ENCODE measurements at places on chromosomes 3 and 15. TPM values are rescaled to one million over a fixed set of nuclear protein-coding genes. Genes with fewer than 3 reads are reported as not detected.

DNA sequence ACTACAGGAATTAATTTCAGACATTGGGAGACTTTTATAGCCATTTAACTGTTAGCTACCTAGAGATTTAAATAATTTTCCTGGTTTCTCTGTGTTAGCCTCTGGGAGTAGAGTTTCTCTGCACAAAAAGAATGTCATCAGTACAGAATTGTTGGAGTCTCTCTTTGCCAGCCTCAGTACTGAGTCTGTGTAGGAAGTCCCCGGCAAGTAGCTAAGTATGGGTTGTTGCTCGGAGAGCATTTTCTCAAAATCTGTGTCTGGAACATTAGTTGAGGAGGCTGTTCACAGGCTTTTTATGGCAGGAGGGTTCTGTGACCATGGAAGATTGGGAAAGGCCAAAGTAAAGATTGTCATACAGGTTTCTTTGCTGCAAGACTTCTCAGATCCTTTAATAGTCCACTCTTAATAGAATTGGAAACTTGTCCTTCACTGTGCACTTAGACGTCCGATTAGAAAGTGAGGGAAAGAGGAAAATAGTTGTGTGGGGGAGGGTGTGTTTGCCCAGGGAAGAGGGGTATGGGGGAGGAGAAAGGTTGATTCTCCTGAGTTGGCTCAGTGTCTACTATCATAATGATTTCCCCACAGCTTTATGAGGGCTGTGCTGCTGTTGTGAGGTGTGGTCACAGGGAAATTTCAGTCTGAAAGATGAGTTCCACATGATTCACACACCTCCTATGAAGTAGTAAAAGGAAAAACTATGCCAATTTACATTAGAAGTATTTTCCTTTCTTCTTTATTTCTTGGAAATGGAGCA lies 207.1 kb downstream of the PTPRG start:
- no peak for DNase-seq

DNA sequence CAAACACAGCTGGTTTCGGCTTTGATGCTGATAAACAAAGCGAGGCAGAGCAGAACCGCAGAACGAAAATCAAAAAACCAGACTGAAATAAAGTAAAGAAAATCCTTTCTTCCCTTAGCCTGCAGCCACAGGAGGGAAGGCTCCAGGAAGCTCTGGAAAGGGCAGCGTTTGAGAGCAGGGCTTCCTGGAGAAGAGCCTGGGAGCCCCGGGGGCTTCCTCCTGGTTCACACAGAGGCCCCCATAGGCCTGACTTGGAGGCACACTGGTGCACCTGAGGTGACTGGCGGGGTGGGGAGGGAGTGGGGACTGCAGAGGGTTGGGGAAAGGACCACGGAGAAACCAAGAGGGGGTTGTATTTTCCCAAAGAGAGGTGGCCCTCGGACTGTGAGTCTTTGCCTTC lies 98.8 kb upstream of the WNT5A start:
- no peak for DNase-seq

GRCh38 chr3:12479919-12480427 lies 4.3 kb upstream of the TSEN2 start:
- DNase-seq: peak; percentile 18

- DNase-seq: no peak
Measured at GRCh38 chr15:74624020-74624602, 8.5 kb downstream of the CLK3 start.

DNA sequence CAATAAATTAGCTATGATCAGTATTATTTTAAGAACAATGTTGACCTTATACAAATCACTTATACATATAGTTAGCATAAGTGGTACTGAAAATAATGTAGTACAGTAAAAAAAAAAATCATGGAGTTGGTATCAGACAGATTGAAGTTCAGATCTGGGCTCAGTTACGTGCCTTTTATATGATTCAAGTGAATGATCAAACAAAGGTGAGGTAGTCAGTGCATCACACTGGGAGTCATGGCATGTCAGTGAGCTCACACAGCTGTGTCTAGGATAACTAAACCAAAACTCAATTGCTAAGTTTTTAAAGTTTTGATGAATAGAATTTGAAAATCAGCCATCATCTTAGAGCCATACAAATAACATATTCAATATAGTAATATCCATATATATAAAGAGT lies 11.2 kb upstream of the CCR8 start:
- no peak for DNase-seq

- DNase-seq: no peak
Measured at GRCh38 chr3:186421946-186422345, 59.9 kb upstream of the DGKG start.

DNA sequence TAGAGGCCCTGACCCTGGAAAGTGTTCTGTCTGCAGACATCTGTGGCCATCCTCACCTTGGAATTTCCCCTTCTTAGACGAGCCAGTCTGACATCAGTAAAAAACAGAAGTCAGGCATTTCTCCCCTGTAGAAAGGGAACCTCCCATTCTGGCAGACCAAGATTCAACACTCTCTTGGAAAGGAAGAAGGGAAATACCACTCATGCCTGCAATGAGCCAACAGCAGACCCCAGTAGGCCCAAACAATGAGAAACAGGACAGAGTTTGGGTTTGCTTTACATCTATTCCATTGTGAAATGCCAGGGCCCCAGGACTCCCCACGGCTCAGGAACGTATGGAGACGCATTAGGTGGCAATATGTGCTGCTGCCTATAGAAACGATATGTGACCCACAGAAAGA lies 264.0 kb upstream of the NSMCE3 start:
- no peak for DNase-seq

GRCh38 chr3:27319847-27320526 lies 49.2 kb downstream of the NEK10 start:
- no peak for DNase-seq

DNA sequence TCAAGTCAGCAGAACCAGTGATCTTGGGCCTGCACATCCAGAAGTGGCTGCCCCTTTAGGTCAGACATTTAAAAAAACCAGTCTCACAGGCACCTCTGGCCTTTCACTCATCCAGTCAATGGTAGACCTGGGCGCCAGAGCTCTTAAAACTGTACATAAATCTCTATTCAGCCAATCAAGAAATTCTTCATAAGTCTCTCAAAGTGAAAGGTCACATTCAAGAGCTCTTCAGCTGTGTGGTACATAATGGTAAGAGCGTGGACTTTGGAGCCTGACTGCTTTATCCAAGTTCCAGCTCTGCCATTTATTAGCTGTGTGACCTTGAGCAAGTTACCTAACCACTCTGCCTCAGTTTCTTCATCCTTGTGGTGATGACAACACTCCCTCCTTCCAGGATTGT lies 22.3 kb upstream of the MORF4L1 start:
- DNase-seq: no peak

DNA sequence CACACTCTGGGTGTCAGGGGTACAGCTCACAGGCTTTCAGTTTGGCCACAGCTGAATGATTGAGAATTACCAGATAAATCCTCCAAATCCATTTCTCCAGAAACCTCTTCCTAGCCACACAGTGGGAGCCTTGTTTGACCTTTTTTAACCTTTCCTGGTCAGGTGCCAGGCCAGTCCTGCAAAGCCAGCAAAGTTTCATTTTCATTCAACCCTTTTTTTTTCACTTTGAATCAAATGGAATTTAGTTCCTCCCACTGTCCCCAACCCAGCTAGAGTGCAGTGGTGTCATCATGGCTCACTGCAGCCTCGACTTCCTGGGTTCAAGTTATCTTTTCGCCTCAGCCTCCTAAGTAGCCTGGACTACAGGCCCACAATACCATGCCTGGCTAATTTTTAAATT lies 67.8 kb downstream of the NSUN3 start:
- no peak for DNase-seq

- DNase-seq: peak; percentile 23
Measured at GRCh38 chr3:48429960-48430707, at the start of gene PLXNB1. Gene PLXNB1 (minus strand): TSS chr3:48430086. CDS start chr3:48424611, 5,475 bp downstream.

DNA sequence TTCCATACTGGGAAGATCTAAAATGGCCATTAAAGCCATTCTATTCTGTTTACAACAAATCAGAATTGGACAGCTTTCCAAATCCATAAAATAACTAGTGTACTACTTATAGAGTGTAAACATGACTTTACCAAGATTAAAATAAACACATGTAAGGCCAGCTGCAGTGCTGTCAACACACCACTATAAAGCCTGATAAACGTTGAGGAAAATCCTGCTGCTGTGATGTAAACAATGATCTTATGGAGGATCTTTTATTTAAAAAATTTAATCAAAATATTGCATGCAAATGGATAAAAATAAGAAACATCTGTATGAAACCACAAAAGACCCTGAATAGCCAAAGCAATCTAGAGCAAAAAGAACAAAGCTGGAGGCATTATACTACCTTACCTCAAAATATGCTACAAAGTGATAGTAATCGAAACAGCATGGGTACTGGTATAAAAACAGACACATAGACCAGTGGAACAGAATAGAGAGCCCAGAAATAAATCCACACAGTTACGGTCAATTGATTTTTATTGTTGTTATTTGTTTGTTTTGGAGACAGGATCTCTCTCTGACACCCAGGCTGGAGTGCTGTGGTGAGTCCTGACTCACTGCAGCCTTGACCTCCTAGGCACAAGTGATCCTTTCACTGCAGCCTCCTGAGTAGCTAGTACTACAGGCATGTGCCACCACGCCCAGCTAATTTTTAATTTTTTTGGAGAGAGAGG lies 428.8 kb upstream of the C2CD4B start:
- DNase-seq: no peak

DNA sequence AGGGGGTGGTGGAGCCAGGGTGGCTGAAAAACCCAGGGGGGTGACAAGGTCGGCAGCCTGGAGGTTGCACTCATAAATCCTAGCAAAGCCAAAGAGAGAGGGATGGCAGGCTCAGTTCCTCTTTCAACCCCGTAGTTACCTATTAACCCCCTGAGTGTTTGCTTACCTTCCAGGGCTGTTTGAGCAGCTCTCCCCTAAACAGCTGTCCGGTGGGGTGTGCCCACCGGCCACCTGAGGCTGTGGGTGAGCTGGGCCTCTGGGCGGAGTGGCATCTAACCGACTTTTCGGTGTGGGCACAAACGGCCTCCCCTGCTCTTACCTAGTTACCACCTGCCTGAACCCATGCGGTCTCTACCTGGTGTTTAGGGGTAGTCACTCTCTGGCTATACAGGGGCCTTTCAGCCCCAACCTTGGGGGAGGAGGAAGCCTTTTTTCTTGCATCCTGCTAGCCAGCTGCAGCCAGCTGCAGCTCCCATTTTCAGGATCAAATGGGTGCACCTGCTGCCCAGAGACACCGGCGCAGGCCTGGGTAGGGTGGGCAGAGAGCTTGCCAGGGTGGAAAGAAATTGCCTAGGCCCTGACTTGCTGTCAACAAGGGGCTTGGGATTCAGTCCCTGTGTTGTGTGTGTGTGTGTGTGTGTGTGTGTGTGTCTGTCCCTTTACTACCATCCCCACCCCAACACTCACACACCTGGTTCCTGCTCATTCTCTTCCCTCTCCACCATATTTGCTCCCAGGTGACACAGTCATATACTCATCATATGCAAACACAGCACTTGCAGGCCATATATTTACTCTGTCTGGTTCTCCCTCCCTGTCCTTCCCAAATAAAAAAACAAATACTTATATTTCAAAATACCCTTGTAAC lies 3.7 kb downstream of the DLL4 start:
- no peak for DNase-seq

GRCh38 chr3:129312671-129313414 lies 34.2 kb downstream of the HMCES start:
- no peak for DNase-seq

GRCh38 chr3:69391554-69391953 lies 5.7 kb upstream of the FRMD4B start:
- DNase-seq: no peak

DNA sequence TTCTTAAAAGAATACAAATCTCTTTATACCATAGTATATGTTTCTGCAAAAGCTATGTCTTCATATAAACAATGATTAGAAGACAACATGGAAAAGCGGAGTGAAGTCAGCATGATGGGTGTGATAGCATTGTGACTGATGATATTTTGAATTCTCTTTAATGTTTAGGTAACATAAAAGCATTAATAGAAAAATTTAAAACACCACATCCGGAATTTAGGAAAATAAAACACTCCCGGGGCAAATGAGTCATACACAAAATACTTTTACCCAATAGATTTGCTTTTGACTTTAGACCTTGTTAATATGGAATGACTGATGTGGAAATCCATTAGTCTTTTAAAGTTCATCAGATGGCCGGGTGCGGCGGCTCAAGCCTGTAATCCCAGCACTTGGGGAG lies 134.7 kb downstream of the P3H2 start:
- DNase-seq: no peak

- peak; percentile 48 for DNase-seq
Measured at GRCh38 chr3:124986192-124987143, 51.9 kb upstream of the MUC13 start.

DNA sequence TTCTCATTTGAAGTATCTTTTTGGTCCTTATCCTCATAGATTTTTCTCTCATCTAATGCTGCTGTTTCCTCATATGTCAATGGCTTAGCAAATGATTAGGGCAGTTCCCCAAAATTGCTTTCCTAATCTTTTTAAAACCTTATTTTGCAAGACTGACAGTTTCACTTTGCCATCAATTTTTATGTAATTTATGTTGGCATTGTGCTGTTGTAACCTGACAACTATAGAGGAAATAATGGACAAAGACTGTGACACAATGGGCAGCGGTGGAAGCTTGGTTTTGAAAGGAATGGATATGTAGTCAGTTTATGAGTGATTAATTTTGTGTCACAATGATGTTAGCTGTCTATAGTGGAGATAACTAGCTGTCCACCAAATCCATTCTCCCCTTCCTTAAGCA lies 10.6 kb upstream of the SH3BP5 start:
- no peak for DNase-seq

GRCh38 chr3:106643684-106644161 lies 733.5 kb upstream of the CCDC54 start:
- peak; percentile 3 for DNase-seq

GRCh38 chr3:158794936-158795518 lies 6.8 kb upstream of the MFSD1 start:
- DNase-seq: no peak

DNA sequence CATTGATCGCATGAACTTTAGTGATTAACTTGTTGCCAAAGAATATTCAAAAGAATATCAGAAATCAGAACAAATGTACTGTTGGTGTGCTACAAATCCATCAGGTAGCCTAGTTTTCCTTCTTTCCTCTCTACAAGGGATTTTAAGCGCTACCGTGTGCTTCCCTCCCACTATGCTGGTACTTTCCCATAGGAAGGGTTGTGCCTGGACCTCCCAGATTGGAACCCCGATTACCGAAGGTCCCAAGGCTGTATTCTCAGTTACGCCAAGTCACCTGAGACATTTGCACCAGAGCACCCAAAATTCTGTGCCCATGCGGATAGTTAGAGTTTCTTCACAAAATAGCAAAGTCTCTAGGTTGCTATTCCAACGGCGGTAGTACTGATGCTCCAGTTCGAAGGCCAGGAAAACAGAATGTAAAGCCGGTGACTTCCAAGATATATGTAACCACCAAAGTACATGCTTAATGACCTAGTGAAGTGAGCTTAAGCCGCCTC lies 23.4 kb upstream of the GATM start:
- no peak for DNase-seq

- no peak for DNase-seq
Measured at GRCh38 chr3:186133980-186134379, 25.1 kb upstream of the ETV5 start.

NEK10 gene
- total RNA-seq: 1.2 TPM

CFAP91 gene
- 0.23 TPM for total RNA-seq

IMPG2 gene
- 0.74 TPM for total RNA-seq

ZMAT3 gene
- 44.5 TPM for total RNA-seq

GCNT3 gene
- total RNA-seq: not detected

CCRL2 gene
- 1.4 TPM for total RNA-seq

CCR8 gene
- total RNA-seq: not detected

SNX1 gene
- 128 TPM for total RNA-seq
